Foreskin melanocyte (primary cell): ENCODE measurements at places on chromosomes 5 and 9.

DNA sequence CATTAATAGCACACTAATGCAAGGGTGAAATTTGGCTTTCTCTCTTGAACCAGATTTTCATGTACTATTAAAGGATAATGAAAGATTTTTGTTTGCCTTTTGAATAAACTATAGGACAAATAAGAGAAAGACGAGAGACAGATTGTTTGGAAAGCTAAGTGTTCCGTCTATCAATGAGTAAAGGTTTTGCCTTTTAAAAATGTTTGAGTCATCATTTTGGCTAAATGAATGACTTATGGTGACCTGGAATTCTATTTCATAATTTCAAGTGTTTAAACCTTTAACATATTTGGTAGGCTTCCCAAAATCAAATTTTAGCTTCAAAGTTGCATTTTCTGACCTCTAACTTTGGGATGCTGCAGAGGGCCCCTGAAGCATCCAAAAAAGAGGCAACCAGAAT is 145.2 kb downstream of the SLC25A46 start:
- no peak for DNase-seq

DNA sequence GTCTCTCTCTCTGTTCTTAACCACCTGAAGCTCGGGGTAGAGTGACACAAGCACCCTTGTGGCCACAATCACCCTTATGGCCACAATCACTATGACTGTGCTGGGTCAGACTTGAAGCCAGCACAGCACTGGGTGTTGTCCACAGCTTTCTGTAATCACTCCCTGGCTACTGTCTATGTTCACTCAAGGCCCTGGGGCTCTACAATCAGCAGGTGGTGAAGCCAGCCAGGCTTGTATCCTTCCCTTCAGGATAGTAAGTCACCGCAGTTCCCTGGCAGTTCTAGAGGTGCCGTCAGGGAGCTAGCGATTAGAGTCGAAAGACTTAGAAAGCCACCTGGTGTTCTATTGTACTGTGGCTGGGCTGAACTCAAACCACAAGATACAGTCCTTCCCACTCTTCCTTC is 44.2 kb downstream of the GDA start:
- no peak for DNase-seq

DNA sequence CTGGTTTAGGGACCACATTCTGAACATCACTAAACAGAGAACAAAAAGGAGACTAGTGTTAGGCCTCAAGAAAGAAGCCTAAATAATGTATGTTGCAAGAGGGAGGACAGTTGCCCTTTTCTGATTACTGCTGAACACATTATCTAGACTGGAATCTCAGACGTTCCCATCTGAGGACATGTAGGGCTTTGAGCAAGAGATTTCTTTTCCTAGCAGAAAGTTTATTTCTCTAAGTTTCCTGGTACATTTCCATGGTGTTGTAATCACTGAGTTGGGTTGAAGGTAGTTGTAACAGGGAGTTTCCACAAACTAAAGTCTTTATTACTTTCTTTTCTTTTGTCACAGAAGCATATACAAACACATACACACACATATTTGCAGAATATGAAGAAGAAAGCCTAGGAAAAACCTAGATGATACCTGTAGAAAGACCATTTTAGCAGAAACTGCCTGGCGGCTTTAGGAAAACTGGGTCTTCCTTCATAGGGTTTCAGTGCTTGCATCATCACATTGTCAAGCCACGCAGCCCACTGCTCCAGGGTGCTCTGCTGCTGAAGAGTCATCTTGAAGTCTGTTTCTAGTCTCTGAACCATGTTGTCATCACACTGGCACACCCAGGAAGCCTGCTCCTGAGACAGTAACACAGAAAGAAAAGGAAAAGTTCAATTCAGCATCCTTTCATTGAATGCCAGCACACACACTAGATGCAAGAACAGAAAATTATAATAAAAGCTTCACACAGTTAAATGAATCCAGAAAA is 269.1 kb downstream of the RFX3 start:
- no peak for DNase-seq

GRCh38 chr9:110143950-110144545 is 63.9 kb downstream of the C9orf152 start:
- DNase-seq, result no peak

GRCh38 chr5:89996890-89997289 is 412.7 kb downstream of the CETN3 start:
- DNase-seq, result no peak

DNA sequence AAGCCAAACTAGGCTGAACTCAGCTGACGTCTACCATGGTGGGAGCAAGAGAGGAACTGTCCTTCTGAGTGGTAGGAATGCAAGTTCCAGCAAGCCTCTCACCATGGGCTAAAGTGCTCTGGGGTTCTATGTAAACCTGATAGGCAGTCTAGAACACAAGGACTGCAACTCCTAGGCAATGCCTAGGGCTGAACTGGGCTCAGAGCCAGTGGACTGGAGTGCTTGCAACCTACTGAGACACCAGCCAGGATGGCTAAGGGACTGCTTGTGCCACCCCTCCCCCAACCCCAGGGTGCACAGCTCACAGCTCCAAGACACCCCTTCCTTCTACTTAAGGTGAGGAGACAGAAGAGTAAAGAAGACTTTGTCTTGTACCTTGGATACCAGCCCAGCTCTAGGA is 12.1 kb upstream of the RCL1 start:
- no peak for DNase-seq

- no peak for DNase-seq
These were observed 3.5 kb downstream of the USP20 start for GRCh38 chr9:129838707-129839259.

DNA sequence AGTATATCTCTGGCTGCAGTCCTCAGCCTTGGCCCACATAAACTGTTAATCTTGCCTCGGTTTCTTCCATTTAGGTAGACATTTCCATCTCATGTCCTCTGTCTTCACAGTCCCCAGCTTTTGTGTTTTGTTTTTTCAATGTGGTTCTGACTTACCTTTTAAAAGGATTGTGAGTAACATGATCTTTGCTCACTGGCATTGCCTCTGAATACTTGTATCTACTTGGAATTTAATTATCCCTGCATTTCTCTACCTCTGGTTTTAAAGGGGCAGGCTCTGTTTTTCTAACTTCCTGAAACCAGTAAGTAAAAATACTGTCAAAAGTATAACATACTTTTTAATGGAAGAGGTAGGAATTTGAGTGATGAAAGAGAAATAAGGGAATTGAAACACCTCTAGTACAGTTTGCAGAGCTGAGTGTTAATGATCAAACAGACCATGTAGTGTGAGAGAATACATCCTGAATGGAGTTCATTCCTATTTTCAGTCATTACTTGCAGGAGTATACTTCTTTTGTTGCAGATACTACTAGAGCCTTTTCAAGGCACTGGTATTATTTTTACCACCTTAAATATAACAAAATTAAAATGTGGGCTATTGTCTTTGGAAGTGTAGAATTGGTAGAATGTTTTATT is 62.6 kb downstream of the MTREX start:
- DNase-seq, result no peak

- peak; percentile 52 for DNase-seq
These were observed 1.6 kb downstream of the TMEM245 start for GRCh38 chr9:109117856-109118807.

DNA sequence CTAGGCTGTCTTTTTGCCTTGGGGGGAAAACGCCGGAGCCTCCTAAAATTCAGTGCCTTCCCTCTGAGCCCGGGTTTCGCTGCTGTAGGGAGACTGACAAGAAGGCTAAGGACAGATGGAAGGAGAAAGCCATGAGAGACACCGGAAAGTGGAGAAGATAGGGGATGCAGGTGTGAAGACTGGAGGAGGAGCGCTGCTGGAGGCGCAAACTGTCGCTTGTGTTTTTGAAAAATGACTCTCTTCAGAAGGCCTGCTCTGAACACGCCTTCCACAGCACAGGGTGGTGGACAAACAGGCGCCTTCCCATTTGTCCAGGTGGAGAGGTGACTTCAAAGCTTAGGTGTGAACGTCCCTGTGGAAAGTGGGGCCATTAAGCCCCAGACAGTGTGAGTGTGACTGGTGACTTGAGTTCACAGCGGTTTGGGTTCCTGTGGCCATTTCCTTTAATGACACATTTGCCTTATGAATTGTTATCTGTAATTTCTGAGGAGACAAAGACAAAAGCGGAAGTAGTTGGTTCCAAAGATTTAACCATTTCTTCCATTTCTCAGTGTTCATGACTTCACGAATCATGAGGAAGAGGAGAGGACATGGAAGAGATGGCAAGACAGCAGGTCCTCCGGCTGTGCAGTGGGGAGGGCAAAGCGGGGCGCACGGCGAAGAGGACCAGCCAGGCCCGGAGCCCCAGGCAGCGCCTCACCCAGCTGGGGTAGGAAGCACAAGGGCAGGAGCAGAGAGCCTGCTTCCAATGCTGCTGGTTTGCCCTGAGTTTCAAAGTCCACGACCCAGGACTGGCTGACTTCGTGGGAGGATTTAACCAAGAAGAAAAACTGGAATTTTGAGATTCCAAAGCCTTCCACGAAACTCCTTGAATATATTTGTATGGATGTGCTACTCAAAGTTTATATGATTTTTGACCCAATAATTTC is 27.8 kb upstream of the SEMA4D start:
- DNase-seq, result no peak

DNA sequence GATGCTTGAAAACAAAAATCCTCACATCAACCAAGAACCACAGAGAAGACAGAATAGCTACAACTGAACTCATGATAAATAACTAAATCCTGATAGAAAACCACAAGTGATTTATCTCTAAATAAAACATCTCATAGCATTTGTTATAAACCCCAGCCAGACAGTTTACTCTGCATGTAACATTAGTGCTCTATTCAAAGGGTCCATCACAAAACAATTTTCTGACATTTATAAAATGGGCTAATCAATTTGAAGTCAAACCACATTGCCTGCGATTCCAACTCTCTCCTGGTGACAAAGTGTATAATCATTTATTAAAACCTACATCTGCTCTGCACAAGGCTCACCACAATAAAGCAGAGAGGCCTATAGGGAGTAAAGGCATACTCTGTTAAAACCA is 49.8 kb downstream of the UIMC1 start:
- DNase-seq, result no peak

- no peak for DNase-seq
These were observed 356.3 kb downstream of the MAT2B start for GRCh38 chr5:163861670-163862069.

DNA sequence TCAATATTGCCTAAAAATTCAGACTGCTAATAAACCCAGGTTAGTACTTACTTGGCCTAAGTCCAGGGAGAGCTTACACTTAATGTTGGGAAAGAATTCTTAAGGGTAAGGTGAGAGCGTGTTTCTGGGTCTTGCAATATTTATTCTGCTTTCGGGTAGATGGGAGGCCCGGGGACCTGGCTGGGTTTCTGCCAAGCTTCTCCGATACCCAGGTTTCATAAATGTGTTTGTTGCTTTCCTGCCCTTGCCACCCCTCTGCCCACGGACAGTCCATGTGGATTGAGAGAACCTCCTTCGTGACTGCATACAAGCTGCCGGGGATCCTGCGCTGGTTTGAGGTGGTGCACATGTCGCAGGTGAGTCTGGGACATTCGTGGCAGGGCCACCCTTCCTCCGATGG is 48.4 kb upstream of the FOXI1 start:
- no peak for DNase-seq

GRCh38 chr9:132800038-132800648 is 77.9 kb downstream of the AK8 start:
- DNase-seq, result peak; percentile 63

DNA sequence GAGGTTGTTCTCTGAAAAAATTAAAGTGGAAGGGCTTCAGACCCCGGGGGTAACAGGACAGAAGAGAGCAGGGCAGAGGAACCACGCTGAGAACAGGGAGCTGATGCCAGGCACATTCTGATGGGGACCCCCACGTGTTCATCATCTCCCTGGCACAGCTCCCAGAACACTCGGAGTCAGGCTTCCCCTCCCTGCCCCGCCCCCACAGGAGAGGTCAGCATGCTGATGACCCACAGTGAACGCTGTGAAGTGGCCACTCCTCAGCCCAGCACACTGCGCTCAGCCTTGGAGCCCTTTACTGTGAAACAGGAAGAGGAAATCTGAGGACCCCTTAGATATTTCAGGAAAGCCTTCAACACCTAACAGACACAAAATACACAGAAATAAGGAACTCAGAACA is 16.4 kb downstream of the RETREG1 start:
- peak; percentile 29 for DNase-seq

DNA sequence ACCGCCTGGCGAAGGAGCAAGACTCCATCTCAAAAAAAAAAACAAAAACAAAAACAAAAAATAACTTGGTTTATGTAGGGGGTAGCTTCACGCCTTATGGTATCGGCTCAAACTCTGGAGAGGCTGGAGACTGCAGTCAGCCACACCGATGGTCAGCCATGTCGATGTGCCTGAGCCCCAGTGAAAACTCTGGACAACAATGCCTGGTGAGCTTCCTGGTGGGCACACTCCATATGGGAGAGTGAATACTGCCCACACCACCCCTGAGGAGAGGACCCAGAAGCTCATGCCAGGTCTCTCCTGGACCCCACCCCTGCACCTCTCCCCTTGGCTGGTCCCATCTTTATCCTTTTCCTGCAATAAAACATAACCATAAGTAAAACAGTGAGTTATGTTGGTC is 19.6 kb downstream of the IPPK start:
- DNase-seq, result no peak

GRCh38 chr9:36993933-36994764 is 39.9 kb downstream of the PAX5 start:
- no peak for DNase-seq

GRCh38 chr5:171316258-171317121 is 7.4 kb downstream of the TLX3 start:
- DNase-seq, result no peak

GRCh38 chr5:106658150-106658549 is 1012.6 kb downstream of the EFNA5 start:
- DNase-seq, result no peak

DNA sequence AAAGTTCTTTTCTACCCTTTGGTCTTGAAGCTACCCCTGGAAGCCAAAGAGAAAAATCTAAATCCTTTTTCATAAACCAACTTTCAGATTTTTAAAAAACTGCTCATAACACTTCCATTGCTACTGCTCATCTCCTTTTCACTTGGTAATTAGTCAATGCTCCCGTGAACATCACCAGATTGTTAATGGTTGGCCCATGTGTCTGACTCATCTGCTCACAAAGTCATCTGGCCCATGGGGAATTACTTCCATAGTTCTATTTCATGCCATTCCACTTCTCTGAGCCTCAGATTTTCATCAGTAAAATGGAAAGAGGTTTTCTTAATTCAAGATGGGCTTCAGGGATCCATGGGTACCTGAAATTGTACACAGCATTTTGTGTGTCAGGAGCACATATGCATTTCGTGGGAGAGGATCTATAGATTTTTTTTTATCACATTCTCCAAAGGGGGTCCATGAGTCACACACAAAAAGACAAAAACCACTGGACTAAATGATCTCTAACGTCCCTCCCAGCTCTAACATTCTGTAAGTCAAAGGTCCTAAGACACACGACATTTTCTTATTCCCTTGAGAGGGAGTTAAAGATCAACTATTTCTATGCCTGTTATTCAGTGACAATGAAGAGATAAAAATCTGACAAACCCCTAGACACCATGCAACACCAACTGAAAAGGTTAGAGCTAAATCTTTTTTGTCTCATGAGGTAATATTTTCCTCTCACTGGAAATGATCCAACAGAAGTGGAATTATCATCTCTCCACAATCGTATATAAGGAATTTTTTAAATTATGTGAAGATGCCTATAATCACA is 75.4 kb downstream of the TEX10 start:
- peak; percentile 72 for DNase-seq

- no peak for DNase-seq
These were observed 125.5 kb upstream of the FAM174A start for GRCh38 chr5:100409660-100410151.
